DMS79 treated with DMSO at 0.1 percent for 48 hours (cell line): ENCODE measurements at places on chromosomes 3 and 15.

GRCh38 chr15:26670116-26670515, 102.8 kb downstream of the GABRB3 start:
- no peak for DNase-seq

- DNase-seq = no peak
These were observed 30.0 kb downstream of the SLC6A11 start for GRCh38 chr3:10845839-10846656.

- no peak for DNase-seq
These were observed 197.0 kb upstream of the KCNH8 start for GRCh38 chr3:18951333-18951732.

GRCh38 chr3:147299656-147300055, 106.7 kb downstream of the ZIC4 start:
- DNase-seq = no peak

- no peak for DNase-seq
These were observed 48.6 kb upstream of the TEX264 start for GRCh38 chr3:51622413-51622812.

GRCh38 chr3:27847697-27848096, 125.6 kb upstream of the EOMES start:
- no peak for DNase-seq

DNA sequence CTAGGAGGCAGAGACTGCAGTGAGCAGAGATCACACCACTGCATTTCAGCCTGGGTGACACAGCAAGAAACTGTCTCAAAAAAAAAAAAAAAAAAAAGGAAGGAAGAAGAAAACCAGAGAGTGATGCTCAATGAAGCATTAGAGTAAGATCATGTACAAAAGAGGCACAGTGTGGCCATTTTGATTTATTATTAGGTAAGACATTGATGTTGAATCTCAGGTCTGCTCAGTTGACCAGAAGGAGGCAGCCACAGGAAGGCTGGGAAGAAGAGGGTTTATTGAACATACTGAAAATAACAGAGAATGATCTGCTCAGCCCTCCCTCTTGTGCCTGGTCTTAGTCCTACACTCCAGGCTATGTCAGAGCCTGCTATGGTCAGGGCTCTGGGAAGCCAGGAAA, 15.6 kb downstream of the LRRK1 start:
- DNase-seq = no peak

- DNase-seq = no peak
These were observed 3.3 kb upstream of the HES1 start for GRCh38 chr3:194132465-194133286.

GRCh38 chr3:140494970-140495369, 182.9 kb upstream of the TRIM42 start:
- DNase-seq = no peak

GRCh38 chr15:67685008-67685599, 140.2 kb upstream of the SKOR1 start:
- DNase-seq = peak; percentile 13

DNA sequence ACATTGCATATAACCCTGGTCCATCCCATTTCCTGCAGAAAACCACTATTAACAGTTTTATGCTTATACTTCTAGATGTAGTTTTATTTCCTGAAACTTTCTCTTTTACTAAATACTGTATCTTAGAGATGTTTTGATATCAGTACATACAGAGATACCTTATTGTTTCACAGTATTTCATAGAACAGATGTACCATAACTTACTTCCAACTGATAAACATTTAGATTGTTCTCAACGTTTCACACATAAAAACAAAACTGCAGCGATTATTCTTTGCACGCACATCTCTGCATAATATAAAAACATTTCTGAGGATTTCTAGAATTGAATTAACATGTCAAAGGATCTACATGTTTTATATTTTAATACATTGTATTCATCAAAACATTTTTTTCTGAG, 2.6 kb downstream of the ZNF80 start:
- no peak for DNase-seq

DNA sequence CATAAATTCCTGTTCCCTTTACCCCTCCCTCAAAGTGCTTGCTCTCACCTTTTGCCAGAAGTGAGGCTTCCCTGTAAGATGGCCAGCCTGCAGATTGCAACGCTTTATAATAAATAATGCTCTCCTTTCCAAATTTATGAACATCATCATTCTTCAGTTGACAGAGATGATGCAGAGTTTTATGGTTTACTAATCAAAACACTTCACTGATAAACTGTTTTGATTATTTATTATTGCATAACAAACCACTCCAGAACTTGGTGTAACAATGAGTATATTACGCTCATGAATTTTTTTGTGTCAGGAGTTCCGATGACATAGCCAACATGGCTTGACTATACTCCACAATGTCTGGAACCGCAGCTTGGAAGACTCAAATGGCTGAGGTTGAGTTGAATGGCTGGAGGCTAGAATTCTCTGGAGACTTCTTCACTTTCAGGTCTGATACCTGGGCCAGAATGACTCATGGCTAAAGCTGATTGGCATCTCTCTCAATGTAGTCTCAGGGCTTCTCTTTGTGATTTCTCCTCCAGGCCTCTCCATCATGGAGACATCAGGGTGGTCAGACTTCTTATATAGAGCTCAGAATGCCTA, 27.3 kb upstream of the TGFBR2 start:
- DNase-seq = no peak

DNA sequence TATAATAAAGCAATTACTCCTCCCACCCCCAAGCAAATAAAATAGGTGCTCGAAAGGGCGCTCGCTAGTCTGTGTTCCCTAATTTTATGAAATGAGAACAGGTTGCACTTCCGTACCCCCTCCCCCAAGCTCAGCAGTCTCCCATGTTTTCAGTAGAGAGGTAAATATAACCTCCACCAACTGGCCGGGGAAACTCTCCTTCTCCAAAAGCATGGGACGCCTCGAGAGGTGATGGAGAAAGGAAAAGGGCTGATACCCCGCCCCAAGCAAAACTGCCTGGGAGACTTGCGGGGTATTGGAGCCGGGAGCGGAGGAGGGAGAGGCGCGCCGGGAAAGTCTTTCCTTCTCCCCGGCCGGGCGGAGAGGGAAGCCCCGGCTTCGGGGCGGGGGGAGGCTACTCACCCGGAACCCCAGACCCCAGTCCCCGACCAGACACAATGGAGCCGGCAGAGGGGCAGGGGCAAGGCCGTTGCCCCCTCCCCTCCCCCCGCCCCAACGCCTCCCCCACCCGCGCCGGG, 605 bp downstream of the DCUN1D1 start:
- peak; percentile 74 for DNase-seq
